Gastrocnemius medialis (tissue), 4 donors: ENCODE measurements at places on chromosomes 16 and 17.

GRCh38 chr17:80421381-80422090 is 6.6 kb downstream of the ENDOV start:
- no peak for DNase-seq

GRCh38 chr16:67565470-67566100 is 3.3 kb downstream of the CTCF start:
- no peak for DNase-seq

DNA sequence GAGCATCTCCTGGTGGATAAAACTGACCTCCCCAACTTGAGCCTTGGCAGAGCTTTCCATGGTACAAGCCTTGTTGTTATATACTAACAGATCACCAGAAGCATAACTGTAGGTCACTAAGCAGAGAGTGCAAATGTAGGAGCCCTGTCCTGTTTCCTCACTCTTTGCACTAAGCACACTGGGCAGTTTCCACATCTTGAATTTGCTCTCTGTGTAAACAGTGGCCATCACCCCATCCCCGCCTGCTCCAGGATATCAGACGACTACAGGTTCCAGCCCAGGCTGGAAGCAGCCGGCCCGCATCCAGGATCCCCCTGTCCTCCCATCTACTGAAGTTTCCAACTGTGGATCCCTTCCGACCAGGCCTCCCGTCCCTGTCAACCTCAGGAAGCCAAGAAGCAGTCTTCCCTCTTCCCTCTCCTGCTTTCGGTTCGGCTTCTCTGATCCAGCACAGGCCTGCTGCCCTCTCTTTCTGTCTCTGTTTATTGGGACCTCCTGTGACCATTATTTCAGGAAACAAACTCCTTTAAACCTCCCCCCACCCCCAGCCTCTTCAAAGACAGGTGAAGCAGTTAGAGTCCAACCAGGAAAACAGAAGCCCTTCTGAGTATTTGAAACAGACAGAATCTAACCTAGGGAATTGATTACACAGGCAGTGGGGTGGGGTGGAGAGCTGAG is 22.6 kb upstream of the CACNG4 start:
- DNase-seq = no peak

- DNase-seq = no peak
These were observed 27.4 kb downstream of the NDEL1 start for GRCh38 chr17:8463099-8463498.

DNA sequence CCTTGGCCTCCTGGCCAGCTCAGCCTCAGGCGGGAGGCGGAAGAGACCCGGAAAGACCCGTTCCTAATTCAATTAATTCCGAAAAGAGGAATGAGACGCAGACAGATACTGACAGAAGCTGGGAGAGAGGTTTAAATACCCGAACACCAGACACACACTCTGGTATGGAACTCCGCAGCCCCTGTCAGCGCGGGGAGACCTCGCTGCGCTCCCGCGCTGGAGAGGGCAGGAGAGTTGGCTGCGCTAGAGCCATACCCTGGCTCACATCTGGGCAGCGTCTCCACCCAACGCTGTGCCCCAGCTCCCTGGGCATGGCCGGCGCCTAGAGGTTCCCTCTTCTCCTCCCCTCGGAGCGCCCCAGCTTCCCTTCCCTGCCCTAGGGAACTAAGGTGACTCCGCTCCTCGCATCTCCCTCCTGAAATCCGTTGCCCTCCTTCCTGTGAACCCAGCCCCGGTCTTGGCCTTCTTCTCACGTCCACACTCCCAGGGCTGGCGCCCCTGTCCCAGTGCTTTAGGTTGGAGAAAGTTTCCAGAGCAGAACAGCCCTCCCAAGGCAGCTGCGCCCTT is 8.0 kb downstream of the NEUROD2 start:
- DNase-seq = no peak

DNA sequence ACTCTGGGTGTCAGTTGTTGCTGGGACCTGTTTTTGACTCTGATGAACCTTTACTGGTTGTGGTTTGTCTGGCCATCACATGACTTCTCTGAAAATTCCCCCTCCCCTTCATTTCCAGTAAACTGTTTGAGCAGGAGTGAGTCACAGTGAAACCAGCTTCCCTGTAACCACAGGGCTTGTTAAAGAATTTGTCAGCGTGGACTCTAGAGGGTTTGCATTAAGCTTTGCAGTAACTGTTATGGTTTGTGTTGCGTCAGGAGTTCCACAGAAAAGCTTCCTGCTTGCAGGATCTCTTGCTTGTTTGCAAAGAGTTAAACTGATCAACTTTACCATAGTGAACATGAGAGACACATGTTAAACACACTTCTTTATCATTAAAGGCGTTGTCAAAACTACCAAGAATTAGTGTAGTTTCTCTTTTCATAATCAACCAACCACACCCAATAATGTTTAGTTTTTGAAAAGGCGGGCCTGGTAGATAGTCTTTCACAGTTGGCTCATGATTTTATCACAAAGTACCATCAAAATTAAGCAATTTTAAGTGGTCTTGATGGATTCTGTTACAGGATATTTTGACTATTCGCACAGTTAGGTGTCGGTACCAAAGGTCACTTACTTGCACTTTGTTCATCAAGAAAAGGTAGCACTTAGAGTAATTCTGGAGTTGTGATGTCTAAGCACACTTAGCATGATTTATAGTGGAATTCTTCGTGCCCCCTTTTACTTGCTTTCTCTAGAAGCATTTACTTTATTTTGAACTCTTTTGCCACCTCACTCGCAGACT is 79.3 kb downstream of the VMP1 start:
- peak; percentile 45 for DNase-seq

GRCh38 chr17:10126616-10127501 is 71.5 kb downstream of the GAS7 start:
- no peak for DNase-seq

DNA sequence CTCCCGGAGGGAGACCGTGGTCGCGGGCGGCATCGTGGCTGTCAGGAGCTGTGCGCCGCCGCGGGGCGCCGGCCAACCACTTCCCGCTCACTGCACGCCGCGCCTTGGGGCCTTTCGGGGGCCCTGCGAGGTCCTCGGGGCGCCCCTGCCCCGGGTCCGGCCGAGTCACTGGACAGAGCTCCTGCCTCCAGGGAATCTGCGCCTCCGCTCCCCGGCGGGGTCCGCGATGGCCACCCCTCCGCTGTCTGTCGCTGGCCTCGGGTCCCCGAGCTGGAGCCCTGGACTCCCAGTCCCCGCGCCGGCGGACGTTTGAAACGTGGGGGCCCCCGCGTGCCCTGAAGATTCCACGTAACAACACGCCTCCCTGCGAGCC is at the start of gene QRICH2:
QRICH2 (minus strand) TSS at position 311 of the 373 bp plus-strand sequence; CDS start at position 33, 278 bp downstream.
- no peak for DNase-seq

GRCh38 chr17:65750631-65751115 is 189.2 kb upstream of the AXIN2 start:
- peak; percentile 28 for DNase-seq

GRCh38 chr17:1989135-1989534 is 36.0 kb downstream of the RTN4RL1 start:
- DNase-seq = no peak

DNA sequence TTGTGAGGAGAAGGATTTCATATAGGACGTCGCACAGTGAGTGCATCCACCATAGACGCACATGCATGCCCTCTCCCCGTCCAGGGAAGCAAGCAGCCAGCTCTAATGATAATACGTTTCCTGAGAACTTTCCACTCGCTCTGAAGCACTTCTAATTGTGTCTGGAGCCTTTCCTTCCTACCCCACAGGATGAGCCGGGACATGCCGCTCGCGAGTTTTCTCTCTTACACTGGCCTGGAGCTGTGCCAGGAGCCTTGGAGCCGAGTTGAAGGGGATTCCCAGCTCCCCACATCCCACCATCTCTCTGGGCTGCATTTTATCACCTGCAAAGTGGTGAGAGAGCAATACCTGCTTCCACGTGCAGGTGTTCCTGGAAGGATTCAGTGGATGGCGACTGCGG is 368.1 kb downstream of the C16orf95 start:
- no peak for DNase-seq

DNA sequence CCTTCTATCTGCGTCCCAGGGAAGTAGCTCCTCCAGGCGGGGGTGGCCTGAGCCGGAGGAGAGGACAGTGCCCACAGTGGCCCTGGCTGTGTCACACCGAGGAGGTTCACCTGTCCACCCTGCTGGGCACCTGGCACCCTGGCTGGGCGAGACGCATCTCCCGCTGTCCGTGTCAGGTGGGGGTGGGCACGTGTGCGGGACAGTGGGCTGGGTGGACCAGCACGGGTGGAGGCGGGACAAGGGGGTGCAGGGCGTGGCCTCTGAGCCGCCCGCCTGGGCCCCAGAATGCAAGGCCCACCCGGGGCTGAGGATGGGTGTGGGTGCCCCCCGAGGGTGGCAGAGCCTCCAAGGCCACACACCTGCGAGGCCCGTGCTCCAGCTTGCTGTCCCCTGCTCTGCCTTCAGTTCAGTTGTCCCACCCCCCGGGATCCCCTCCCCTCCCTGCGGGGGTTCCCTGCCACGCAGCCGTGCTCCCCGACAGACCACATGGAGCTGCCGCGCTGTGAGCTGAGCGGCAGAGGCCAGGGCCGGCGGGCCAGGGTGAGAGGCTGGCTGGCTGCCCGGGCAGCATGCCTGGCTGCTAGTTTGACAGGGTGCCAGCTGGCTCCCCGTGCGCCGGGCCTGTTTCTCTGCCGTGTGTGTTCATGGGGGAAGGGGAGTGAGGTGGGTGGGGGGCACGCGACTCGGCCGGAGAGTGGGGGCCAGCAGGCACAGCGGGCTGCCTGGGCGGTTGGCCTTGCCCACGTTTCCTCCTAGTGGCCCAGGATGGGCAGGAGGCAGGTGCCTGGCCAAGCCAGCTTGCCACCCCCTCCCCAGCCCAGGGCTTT is 33.9 kb downstream of the BAHCC1 start:
- no peak for DNase-seq
